ENCODE measurements at places on chromosomes 11 and 22. TPM values are rescaled to one million over a fixed set of nuclear protein-coding genes. Genes with fewer than 3 reads are reported as not detected.
A peak's percentile ranks its signal among the peaks of the same experiment; 100 is the strongest.

OR51B2 gene
- not detected for polyA plus RNA-seq

- DNase-seq, result peak; percentile 75
Measured at GRCh38 chr11:86627776-86628455, 44.5 kb downstream of the ME3 start.

C22orf42 gene
- not detected for polyA plus RNA-seq

DNA sequence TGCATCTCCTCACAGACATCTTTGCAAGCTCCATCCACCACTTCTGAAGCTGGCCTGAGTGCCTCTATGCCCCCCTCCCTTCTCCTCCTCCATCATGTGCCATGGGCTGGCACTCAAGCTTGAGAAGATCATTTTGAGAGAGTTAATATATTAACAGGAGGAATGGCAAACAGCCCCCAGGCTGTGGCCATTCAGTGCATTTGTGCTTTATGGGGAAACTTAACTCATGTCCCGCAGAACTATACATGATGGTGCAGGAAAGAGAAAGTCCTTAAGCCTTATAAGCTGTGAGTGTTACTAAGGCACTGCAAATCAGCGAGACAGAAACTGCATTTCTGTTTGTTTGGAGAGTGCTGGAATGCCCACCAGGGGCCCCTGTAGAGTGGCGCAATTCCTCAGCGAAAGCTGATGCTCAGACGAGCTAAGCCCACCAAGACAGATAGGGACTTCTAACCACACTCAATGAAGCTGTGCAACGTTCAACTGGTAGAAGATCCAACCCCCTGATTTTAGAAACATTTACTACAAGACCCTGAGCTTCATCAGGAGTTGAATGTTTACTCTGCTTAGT lies 26.8 kb upstream of the PHLDA2 start:
- DNase-seq, result no peak

NAALADL1 gene
- polyA plus RNA-seq, result 9.7 TPM

DNA sequence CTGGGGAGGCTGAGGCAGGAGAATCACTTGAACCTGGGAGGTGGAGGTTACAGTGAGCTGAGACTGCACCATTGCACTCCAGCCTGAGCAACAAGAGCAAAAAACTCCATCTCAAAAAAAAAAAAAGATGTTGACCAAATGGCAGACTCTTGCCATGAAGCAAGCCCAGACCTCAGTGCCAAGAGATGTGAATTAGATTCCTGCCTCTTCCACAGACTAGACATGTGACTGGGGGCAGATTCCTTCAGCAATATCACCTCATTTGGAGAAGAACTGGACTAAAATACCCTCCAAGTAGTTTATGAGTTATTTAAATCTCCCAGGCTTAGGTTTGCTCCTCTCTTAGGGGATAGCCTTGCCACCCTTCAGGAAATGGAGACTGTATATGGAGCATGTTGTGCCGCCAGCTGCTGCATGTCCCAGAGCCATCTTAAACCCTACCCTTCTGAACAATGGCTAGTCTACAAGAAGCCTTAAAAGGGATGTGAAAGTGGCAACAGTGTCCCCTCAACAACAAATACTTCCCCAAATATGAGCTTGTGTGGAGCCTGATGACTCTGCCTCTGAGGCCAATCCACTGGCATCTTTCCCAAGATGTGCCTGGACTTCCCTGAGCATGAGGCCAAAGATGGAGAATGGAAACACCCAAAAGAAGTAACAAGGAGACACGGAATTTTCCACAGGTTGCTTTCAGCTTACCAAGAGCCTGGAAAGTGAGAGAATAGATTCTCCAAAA lies 763 bp upstream of the MS4A7 start:
- DNase-seq, result peak; percentile 87

DNA sequence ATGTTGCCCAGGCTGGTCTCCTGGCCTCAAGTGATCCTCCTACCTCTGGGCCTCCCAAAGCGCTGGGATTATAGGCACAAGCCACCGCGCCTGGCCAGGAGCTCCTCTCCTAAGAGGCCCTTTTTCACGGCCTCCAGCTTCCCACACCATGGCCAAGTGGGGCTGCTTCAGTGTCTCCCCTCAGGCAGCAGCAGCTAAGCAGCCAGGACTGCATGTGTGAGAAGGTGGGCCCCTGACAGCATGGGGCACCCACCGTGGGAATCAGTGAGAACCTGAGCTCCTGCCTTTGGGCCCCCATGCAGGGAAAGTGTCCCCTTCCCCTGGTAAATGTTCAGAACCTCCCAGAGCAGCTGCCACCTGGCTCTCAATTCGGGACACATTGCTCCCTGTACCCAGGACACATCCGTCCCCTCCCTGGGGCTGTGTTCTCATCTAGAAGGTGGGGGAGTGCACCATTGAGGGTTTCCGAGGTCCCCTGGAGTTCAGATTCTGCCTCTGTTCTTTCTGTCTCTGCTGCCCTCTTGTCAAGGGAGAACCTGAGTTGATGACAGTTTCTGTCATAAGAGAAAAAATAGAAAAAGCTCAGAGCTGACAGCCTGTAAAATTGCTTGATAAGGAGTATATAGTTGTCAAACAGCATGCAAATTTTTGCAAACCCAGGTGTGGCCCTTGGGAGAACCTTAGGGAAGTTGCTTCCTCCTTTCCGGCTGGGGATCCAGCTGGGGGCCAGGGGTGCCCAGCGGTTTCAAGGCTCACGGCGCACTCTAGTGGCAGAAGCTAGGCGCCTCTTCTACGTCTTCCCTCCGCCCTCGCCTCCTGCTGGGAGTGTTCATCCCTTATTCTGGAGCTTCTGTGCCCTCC lies 29.7 kb downstream of the FAM83F start:
- DNase-seq, result peak; percentile 69

GRCh38 chr11:79762279-79762921 lies 321.6 kb upstream of the TENM4 start:
- peak; percentile 27 for DNase-seq

GRCh38 chr11:93187290-93187689 lies 10.5 kb downstream of the SLC36A4 start:
- no peak for DNase-seq

DNA sequence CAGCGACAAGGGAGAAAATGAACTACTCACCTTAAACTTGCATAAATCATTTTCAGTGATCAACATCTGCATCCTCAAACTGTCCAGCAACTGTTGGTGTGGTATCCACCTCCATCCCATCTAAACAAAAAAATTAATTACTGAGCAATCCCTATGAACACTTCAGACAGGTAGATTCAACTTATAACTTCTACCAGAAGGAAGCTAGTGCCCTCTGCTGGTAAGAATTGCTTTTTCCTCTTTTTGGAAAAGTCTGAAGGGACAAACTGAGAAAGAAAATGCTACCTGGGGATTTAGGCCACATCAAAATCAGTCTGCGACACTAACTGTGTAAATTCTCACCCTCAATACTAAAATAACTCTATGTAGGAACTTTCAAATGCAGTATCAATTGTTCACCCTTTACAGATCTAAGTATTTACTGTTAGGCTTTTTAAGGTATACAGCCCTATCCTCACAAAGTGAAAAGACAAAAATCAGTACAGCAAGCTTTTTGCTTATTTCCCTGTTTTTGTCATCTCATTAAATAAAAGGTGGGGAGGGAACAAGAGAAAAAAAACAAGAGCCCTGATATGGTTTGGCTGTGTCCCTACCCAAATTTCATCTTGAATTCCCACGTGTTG lies 17.9 kb downstream of the CLNS1A start:
- peak; percentile 54 for DNase-seq

- no peak for DNase-seq
Measured at GRCh38 chr11:117582433-117582832, 214.6 kb downstream of the DSCAML1 start.

- DNase-seq, result no peak
Measured at GRCh38 chr22:49614966-49615965, 212.4 kb downstream of the BRD1 start.

SCGB1C1 gene
- not detected for polyA plus RNA-seq

NPAS4 gene
- polyA plus RNA-seq, result 0.11 TPM

GRCh38 chr11:34865261-34865660 lies 50.9 kb downstream of the APIP start:
- no peak for DNase-seq
